ENCODE measurements at places on chromosomes 16 and 17.

DNA sequence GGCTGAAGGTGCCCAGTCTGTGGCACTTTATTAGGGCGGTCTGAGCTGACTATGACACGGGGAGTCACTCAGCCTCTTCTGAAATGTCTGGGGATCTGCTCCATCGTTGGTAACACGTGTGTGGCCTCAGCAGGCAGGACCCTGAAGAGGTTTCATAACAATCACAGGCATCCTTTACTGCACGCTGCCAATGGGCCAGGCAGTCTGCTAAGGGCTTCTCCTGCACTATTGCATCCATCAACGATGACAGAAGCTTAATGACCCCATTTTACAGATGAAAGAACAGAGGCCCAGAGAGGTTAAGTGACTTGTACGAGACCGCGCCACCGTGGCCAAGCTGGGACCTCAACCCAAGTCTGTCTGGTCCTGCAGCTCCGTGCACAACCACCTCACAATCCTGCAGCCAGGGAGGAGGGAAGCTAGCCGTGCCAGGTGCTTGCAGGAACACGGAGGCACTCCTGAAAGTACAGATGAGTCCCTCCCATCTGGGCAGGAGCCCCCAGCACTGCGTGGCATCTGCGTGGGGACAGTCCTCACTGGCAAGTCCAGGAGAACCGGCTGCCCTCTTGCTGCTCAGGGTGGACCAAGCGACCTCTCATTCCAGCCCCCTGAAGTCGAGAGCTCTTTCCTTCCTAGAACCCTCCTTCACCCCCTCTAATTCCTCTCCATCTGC is 40.0 kb downstream of the RPH3AL start:
- no peak for DNase-seq

GRCh38 chr17:48335858-48336500 is 94.0 kb downstream of the SKAP1 start:
- DNase-seq: no peak

DNA sequence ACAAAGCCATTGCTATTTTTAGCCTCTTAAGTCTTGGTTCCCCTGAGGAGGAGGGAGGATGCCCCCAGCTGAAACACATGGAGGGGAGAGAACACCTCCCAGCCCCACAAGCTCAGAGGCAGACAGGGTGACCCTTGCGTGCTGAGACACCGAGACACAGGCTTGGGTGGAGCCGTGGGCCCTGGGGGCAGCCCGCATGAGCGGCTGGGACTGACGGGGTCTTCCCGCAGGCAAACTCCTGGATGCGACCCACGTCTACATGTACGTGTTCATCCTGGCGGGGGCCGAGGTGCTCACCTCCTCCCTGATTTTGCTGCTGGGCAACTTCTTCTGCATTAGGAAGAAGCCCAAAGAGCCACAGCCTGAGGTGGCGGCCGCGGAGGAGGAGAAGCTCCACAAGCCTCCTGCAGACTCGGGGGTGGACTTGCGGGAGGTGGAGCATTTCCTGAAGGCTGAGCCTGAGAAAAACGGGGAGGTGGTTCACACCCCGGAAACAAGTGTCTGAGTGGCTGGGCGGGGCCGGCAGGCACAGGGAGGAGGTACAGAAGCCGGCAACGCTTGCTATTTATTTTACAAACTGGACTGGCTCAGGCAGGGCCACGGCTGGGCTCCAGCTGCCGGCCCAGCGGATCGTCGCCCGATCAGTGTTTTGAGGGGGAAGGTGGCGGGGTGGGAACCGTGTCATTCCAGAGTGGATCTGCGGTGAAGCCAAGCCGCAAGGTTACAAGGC is 9.8 kb downstream of the SLC16A3 start:
- DNase-seq: peak; percentile 46

DNA sequence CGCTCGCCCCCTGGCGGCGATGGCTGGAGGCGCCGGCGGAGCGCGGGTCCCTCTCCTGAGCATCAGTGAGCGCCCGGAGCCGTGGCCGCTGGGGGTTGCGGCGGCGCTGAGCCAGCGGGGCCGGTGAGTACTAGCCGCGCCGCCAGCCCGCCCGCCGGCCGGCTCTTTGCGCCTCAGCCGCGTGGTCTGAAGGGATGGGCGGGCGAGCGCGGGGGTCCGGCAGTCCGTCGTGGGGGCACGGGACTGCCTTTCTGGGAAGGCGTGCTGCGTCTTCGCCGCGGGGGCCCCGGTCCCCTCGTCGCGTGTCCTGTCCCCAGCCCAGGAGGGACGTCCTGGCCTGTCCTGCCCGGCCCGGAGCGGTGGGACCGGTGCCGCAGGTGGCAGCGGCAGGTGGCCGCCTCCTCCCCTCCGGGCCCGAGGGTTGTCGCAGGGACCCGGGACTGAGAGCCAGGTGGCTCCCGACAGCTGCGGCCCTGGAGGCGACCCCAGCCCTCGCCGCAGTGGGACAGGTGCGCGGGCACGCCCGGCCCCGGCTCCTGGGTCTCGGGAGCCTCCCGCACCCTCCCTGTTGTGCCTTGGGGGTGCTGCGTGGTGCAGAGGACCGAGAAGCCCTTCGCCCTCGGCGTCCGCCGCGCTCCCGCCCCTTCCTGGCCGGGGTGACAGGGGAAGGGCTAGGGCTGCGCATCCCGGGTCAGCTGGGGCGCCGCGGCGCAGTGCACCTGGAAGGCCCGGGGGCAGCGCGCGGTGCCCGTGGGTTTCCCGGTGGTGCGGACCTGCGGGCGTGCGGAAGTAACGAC is at the start of gene SPECC1:
Gene SPECC1, plus strand, starts transcription at position 58 of the 797 bp plus-strand sequence. CDS start 87,293 bp downstream, outside the sequence.
- DNase-seq: peak; percentile 73

- DNase-seq: no peak
Measured at GRCh38 chr16:31453255-31454204, 5.8 kb upstream of the ARMC5 start.

DNA sequence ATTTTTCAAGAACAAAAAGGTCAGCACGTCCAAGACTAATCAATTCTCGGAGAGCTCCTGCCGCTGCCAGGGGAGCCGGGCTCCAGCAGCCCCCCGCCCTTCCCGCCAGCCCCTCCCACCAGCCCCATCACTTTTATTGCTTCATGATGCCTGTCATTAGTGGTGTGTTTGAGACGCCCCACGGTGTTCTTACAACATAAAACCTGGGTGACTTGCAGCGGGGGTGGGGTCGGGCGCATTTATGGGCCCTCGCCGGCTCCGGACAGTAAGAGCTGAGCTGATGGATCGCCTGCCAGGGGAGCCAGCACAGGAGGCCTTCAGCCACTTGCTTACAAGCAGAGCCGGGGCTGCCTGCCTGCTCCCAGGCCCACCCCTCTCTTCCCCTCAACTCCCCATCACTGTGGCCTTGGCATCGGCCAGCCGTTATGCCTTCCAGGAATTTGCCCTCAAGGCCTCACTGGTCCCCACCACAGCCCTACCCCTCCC is 82.9 kb upstream of the CBX4 start:
- no peak for DNase-seq

Data from activated CD4-positive, CD25-positive, alpha-beta regulatory T cell (primary cell).